ENCODE measurements at places on chromosomes 5 and 9.

GRCh38 chr9:105835721-105836120, 141.4 kb downstream of the TMEM38B start:
- DNase-seq: no peak

- peak; percentile 86 for DNase-seq
These were observed 780 bp downstream of the RNU6ATAC start for GRCh38 chr9:134163371-134164196.

- DNase-seq: no peak
These were observed 17.6 kb downstream of the SLCO6A1 start for GRCh38 chr5:102481054-102481715.

- no peak for DNase-seq
These were observed 62.7 kb upstream of the RXRA start for GRCh38 chr9:134263596-134263995.

GRCh38 chr5:151541571-151541970, 49.6 kb downstream of the FAT2 start:
- DNase-seq: no peak

- DNase-seq: no peak
These were observed 11.8 kb upstream of the TMC1 start for GRCh38 chr9:72509635-72510034.

GRCh38 chr5:159430361-159431012, 100.2 kb upstream of the IL12B start:
- no peak for DNase-seq

DNA sequence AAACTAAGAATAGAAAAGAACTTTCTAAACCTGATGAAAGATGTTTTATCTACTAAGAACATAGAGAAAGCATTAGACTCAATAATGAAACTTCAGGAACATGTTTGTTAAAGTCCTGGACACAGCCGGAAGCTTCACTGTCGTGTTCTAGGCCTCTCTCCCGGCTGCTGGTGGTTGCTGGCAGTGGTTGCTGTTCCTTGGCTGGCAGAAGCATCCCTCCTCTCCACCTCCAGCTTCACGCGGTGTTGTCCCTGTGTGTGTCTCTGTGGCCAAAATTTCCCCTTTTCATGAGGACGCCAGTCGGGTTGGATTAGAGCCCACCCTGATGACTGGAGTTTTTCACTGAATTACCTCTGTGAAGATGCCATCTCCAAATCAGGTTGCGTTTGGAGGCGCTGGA, 6.5 kb upstream of the MED10 start:
- DNase-seq: no peak

- no peak for DNase-seq
These were observed 65.3 kb upstream of the SMC2 start for GRCh38 chr9:104028827-104029226.

DNA sequence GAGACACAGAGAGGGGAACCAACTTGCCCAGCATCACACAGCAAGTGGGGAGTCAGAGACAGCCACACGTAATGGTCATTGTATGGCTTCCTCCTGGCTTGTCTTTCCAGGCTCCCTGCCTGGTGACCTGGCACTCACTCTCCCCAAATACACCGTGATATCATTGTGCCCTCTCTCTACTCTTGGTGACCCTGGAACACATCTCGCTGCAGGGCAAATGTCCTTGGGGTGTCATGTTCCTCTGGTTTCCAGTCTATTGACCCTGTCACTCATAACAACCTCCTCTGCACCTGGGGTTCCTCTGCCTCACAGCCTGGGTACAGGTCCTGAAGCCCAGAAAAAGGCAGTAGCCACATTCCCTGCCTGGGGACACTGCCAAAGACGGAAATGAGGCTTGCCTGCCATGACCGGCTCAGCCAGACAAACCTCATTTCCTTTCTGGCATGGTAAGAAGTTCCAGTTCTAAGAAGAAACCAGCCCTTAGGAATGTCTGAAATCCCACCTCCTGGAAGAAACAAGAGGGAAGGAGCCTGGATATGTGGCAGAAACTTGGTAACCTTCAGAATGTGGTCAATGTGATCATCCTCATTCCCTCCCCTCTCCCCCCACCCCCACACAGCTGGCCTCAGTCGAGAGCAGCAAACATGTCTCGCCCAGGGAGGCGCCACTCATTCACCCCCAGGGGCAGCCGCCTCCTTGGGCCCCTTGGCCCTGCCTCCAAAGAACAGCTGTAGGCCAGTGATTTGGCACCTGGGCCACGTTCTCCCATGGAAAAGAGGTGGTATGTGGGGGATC, 30.6 kb upstream of the SMU1 start:
- DNase-seq: no peak

- DNase-seq: no peak
These were observed 51.3 kb downstream of the SLC46A2 start for GRCh38 chr9:112839331-112839730.

DNA sequence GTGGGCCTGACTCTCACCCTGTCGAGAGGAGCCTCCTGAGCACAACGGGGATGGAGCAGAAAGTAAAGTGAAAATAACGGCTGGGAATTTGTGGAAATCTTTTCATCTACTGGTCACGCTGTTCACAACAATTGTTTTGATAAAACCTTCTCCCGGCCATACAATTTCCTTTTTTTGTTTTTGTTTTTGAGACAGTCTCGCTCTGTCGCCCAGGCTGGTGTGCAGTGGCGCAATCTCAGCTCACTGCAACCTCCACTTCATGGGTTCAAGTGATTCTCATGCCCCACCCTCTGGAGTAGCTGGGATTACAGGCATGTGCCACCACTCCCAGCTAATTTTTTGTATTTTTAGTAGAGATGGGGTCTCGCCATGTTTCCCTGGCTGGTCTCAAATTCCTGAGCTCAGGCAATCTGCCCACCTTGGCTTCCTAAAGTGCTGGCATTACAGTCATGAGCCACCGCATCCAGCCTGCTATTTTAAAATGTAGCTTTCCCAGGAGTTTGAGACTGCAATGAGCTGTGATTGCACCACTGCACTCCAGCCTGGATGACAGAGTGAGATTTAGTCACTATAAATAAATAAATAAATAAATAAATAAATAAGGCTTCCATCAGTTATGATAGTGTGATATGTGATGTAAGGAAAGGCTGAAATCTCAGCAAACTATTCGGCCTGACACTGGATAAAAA, 73.5 kb upstream of the PTGER4 start:
- DNase-seq: no peak

- no peak for DNase-seq
These were observed 190.0 kb downstream of the GAS1 start for GRCh38 chr9:86757382-86757720.

- DNase-seq: no peak
These were observed 14.4 kb downstream of the LMX1B start for GRCh38 chr9:126628146-126628545.

DNA sequence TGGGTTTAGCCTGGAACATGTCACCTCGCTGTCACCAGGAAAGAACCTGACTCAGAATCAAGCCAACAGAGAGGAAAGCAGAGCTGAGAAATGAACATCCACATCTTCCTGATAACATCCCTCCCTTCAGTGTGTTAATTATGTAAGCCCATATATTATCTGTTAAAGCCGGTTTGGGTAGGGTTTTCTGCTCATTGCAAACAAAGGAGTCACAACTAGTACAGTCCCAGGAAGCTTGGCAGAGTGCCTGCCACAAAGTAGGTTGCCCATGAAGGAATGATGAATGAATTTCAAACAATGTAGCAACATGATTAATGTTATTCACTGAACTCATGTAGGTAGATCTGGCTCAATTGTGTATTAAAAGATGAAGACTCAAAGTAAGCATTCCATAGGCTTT, 10.4 kb upstream of the PPARGC1B start:
- DNase-seq: no peak

DNA sequence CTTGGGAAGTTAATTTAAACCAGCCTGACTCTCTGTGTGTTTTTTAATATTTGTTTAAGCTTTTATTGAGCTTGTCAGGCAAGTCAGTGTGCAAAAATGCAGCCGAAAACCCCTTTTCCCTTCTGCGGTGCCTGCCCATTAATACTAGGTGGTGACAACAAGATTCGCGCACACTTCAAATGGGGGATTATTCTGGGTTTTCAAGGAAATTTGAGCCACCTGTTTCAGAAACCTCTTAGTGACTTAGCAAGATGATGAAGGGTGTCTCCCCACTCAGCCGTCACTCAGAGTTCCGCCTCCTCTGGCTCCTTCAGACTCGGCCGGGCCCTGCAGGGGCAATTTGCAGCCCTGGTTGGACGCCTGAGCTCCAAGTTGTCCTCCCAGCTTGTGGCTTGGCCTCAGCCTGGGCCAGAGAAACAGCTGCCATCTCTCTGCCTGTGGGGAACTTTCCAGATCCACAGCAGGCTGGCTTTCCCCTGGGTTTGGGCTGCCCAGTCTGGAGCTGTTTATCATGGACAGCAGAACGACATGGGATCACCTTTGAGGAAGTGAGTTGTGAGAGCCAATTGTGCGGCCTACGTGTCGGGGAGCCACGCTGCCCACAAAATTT, 75.9 kb downstream of the SPRY4 start:
- peak; percentile 90 for DNase-seq

DNA sequence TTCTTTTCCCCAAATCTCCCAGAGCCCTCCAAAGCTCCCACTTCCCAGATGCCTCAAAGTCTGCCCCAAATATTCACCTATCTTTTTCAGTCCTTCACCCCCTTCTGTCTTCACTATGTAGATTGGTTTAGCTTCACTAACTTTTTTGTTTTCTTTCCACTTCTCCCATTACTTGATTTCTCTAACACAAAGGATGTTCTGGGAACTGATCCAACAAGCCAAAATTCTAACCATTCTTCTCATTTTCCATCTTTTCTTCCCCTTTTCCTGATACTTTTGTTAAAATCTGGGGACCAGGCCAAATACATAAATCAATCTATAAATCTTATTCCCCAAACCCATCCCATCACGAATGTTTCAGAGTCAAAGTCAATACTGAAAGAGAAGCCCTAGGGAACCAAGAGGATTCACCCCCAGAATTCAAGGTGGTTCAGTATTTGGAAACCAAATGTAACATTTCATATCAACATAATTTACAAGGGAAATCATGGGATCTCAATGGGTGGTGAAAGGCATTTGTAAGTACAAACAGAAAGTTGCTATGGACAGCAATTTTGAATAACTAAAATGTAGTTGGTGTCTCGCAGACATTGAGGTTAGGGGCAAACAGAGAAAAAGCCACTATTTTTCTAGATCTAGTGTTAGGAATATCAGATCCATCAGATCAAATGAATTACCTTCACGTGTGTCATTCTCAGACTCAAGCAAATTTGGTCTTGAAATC, 35.3 kb downstream of the APTX start:
- no peak for DNase-seq

GRCh38 chr5:40410964-40411635, 268.6 kb upstream of the PTGER4 start:
- no peak for DNase-seq

- no peak for DNase-seq
These were observed 178.2 kb upstream of the FBXL7 start for GRCh38 chr5:15321776-15322175.

- DNase-seq: no peak
These were observed 364.1 kb downstream of the BRINP1 start for GRCh38 chr9:119005162-119005561.

DNA sequence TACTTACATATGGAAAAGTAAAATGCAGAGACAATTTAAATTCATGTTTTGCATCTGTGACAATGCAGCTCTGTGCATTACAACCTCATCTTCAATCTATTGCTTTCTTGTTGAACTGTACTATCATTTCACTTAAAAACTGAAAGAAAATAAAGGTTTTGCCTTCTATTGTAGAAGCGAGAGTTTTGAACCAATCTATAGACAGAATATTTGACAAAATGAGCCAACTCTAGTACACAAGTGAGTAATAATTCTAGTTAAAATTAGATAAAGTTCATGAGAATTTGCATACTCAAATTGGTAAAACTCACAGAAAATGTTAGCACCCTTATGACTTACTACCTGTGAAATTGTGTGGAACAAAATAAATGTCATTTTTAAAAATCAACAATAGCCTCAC, 123.7 kb downstream of the EDIL3 start:
- no peak for DNase-seq

DNA sequence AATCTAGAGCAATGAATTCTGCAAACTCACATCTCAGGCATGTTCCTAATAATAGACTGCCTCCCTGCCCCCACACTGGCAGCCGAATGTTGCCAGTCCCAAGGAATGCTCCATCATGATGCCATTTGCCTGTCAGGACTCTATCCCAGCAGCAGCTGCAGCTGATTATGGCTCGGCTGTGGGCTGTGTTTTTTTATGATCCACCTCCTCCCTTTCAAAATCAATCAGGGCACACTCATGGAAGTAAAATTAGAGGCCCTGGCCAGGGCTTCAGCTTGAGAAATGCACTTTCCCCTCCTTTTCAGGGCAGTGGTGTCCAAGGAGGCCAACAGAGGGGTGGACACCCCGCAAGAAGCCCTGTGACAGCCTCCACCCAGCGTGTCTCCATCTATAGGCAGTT, 176.7 kb upstream of the S1PR3 start:
- peak; percentile 90 for DNase-seq

DNA sequence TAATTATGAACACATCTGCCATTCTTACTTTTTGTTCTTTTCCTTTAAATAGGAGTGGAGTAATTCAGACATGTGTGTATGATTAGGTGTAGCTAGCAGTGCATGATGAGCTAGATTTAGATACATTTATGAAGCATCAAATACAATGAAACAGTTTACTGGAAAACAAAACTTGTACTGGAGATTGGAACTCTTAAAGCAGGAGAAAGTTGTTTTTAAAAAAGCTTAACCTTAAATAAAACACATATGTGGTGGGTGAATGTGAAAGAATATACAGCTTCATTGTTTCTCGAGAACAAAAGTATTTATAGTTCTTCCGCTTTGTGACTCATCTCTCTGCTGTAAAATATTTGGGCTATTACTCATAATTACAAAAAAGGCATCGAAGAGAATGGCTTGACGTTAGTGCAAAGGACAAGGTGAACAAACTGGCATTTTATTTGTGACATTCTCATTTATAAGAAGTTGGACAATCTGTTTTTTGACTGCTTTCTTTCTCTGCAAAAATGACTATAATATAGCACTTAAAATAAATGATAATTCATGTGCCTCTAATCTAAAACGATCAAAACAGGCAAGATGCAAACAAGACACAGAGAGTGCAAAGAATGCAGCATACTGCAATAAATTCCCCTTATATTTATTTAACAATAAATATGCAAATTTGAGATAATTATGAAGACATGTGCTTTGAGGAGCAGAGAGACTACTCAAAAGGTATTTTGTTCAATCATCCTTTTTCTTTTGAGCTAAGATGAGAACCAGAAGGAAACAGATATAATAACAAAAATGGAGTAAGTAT, 478.8 kb downstream of the CETN3 start:
- DNase-seq: no peak

GRCh38 chr9:114602620-114603019, 8.5 kb upstream of the TMEM268 start:
- DNase-seq: no peak

- DNase-seq: no peak
These were observed 275.2 kb upstream of the PCSK5 start for GRCh38 chr9:75615284-75615683.

DNA sequence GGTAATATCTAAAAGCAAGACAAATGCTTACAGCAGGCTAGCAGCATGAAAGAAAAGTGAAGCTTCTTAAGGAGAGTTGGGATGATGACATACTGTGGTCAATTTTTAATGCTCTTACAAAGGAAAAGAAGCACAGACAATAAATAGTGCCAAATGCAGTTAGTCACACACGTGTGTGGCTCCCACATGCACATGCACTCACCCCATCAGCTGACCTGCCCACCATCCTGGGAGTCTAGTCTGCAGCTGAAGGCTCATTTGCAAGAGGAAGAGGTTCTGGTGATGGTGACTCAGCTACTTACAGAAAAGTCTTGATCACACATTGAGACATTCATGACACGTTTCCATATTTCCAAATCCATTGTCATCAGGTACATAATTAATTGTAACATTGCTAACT, 129.3 kb downstream of the MRPL36 start:
- DNase-seq: no peak
